ENCODE measurements at places on chromosomes 16 and 17.

DNA sequence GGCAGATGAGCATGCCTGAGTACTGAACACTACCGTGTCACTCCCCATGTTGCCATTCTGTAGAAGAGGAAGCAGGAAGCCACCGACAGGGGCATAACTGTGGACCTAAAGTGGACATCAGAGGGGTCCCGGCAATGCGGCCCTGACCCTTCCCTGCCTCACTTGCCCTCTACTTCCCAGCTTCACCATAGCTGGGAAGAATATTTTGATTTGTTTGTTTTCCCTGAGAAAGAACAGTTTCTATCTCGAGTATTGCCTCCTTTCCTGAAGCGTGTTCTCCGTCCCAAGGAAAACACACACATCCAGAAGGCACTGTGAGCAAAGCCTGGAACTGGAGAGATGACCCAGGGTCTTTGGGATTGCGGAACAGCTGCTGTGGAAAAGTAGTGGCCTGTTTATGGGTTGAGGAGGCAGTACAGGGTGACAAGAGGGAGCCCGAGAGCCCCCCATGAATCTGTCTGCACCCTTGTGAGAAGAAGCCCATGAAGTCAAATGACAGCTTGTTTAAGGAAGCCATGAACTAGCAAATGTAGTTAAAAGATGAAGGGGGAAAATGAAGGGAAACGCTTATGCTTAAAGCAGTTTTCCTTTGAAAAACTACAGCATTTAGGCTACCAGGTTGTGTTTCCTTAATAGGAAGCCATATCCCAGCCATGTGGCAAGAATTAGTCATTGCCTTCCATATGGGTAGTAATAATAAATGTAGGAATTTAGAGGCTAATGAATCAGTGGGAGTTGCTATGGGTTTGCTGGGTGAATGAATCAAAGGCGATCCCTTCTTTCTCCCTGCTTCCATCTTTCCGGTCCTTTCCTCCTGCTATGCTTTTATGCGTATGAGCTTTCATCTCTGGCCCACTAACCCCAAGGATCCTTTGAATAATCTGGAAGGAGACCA, 90.0 kb upstream of the TBX2 start:
- no peak for DNase-seq
- no peaks in the 10 kb centered on the region for H3K36me3 ChIP-seq
- H3K4me1 ChIP-seq = peaks cover 62% of the 10 kb centered on the region
- H3K4me3 ChIP-seq = no peak overlapping the region

GRCh38 chr16:11296706-11297491, 15.8 kb upstream of the PRM1 start:
- peak overlapping the region; percentile 82 for H3K27ac ChIP-seq
- peaks cover 27% of the 10 kb centered on the region for H3K4me1 ChIP-seq
- no peak for DNase-seq
- H3K4me3 ChIP-seq = no peak overlapping the region
- H3K27me3 ChIP-seq = no peaks in the 10 kb centered on the region

GRCh38 chr17:55527540-55528118, 16.4 kb upstream of the SMIM36 start:
- no peaks in the 10 kb centered on the region for H3K36me3 ChIP-seq
- peaks cover 4% of the 10 kb centered on the region for H3K27me3 ChIP-seq
- H3K27ac ChIP-seq = no peak overlapping the region
- H3K4me1 ChIP-seq = peaks cover 19% of the 10 kb centered on the region
- peak; percentile 42 for DNase-seq
- no peak overlapping the region for H3K4me3 ChIP-seq

GRCh38 chr16:15509593-15510535, 75.5 kb downstream of the BMERB1 start:
- no peak for DNase-seq
- H3K27ac ChIP-seq = no peak overlapping the region
- no peak overlapping the region for H3K4me3 ChIP-seq

- peaks cover 34% of the 10 kb centered on the region for H3K27me3 ChIP-seq
- no peaks in the 10 kb centered on the region for H3K4me1 ChIP-seq
- no peak within 1 kb of the TSS for H3K27ac ChIP-seq
- DNase-seq = no peak
- H3K4me3 ChIP-seq = no peak within 1 kb of the TSS
Observed at GRCh38 chr17:8867361-8867981, at the start of gene PIK3R6. Gene PIK3R6 (minus strand): TSS chr17:8867674. CDS start chr17:8849794, 17,880 bp downstream.

- H3K27me3 ChIP-seq = no peaks in the 10 kb centered on the region
- no peak for DNase-seq
- H3K4me3 ChIP-seq = no peak overlapping the region
- no peak overlapping the region for H3K27ac ChIP-seq
- peaks cover 12% of the 10 kb centered on the region for H3K4me1 ChIP-seq
Observed at GRCh38 chr16:57791893-57792461, 10.3 kb downstream of the KIFC3 start.

GRCh38 chr16:8258523-8258922, 331.8 kb downstream of the TMEM114 start:
- H3K27ac ChIP-seq = no peak overlapping the region
- H3K27me3 ChIP-seq = peaks cover 15% of the 10 kb centered on the region
- H3K4me1 ChIP-seq = no peaks in the 10 kb centered on the region
- DNase-seq = no peak
- H3K4me3 ChIP-seq = no peak overlapping the region
- no peaks in the 10 kb centered on the region for H3K36me3 ChIP-seq

DNA sequence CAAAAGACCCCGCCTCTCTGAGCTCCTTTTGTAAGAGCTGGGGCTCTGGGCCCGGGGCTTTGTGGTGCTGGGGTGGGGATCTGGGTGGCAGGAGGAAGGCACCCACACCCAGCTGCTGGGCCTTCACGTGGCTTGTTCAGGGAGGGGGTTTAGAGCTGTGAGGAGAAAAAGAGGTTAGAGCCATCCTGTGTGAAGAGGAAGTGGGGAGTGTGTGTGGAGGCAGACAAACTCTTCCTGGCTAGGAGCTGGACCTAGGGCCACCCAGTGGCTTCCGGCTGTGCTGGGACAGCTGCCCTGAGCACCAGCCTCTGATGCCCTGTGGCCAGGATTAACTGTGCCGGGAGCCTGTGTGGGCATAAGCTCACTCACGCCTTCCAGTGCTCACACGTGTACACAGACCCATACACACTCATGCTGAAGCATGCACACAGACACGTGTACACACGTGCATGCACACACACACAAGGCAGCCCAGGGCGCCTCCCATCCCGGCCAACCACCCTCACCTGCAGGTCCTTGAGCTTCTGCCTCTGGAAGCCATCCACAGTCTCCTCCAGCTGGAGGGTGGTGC, 7.4 kb downstream of the CIBAR2 start:
- H3K36me3 ChIP-seq = no peaks in the 10 kb centered on the region
- no peak for DNase-seq
- H3K4me3 ChIP-seq = no peak overlapping the region

DNA sequence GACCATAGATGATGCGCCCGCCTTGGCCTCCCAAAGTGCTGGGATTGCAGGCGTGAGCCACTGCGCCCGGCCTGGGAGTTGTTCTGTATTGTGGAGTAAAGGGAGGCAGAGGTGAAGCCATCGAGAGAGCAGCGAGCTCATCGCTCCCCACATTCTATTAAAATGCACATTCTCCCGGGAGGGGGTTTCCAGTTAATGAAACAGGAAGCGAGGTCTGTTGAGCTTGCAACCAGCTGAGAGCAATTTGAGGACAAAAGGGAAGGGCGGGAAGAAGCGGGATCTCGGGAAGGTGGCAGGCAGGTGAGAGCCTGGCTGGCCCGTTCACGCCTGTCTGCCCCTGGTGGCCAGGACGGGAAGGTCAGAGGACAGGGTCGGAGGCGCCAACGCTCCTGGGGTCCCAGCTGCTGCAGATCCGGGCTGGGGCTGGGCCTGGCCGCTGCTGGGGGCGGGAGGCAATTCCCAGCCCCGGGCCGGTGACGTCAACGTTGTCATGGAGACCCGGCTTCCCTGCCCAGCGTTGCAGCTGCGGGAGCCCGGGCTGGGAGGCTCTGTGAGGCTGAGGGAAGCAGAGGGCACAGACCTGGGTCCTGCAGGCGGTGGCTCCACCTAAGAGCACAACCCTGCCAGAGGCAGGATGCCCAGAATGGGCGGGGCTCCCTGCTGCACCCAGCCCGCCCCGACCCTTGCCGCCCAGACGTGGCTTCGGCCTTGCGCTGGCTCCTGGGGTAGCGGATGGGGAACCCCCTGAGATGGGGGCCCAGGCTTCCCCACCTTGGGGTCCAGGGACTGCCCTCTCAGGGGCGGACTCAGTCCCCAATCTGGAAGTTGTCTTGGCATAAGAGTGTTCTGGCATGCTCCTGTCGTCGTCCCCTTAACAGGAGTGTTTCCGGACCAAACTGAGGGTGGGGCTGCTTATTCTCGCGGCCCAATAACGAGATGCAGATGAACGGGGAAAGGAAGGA, 48.7 kb upstream of the PLCG2 start:
- H3K4me3 ChIP-seq = peak overlapping the region; percentile 74
- no peaks in the 10 kb centered on the region for H3K27me3 ChIP-seq
- peak overlapping the region; percentile 91 for H3K27ac ChIP-seq
- H3K36me3 ChIP-seq = no peaks in the 10 kb centered on the region
- DNase-seq = peak; percentile 86
- peaks cover 20% of the 10 kb centered on the region for H3K4me1 ChIP-seq

GRCh38 chr16:649631-650030, 466 bp downstream of the WDR90 start:
- no peak overlapping the region for H3K27ac ChIP-seq
- H3K36me3 ChIP-seq = no peaks in the 10 kb centered on the region
- H3K4me3 ChIP-seq = peak overlapping the region; percentile 71

GRCh38 chr17:57561072-57561861, 183.8 kb downstream of the CCDC182 start:
- H3K36me3 ChIP-seq = peaks cover 2% of the 10 kb centered on the region
- H3K4me1 ChIP-seq = peaks cover 36% of the 10 kb centered on the region
- no peak for DNase-seq
- H3K4me3 ChIP-seq = no peak overlapping the region
- no peak overlapping the region for H3K27ac ChIP-seq
- H3K27me3 ChIP-seq = no peaks in the 10 kb centered on the region

DNA sequence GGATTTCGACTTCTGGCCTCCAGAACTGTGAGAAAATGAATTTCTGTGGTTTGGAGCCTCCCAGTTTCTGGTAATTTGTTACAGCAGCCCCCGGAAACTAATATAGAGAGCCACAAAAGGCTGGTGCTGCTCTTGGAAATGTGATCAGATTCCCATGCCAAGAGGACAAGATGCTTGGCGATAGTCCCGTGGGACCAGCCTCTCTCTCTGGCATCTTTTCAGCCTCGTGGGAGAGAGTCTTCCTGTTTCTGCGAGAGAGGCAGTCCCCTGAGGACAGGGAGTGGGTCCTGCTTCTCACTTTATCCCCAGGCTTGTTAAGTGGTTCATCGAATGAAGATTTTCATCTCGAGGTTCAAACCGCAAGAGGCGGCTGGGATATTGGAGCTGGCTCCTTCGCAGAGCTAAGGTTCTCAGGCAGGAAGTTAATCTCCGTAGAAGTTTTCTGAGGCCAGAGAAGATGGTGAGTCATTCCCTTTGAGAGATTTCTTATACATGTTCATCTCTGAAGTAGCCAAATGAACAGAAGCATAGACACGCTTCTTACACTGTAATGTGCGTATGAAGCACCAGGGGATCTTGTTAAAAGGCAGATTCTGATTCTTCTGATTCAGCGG, 211.6 kb upstream of the SDK2 start:
- H3K27ac ChIP-seq = no peak overlapping the region
- no peaks in the 10 kb centered on the region for H3K4me1 ChIP-seq

GRCh38 chr17:66185862-66186261, 6.1 kb downstream of the CEP112 start:
- H3K27me3 ChIP-seq = no peaks in the 10 kb centered on the region
- peaks cover 4% of the 10 kb centered on the region for H3K4me1 ChIP-seq
- peaks cover 15% of the 10 kb centered on the region for H3K36me3 ChIP-seq
- no peak for DNase-seq
- H3K4me3 ChIP-seq = no peak overlapping the region

DNA sequence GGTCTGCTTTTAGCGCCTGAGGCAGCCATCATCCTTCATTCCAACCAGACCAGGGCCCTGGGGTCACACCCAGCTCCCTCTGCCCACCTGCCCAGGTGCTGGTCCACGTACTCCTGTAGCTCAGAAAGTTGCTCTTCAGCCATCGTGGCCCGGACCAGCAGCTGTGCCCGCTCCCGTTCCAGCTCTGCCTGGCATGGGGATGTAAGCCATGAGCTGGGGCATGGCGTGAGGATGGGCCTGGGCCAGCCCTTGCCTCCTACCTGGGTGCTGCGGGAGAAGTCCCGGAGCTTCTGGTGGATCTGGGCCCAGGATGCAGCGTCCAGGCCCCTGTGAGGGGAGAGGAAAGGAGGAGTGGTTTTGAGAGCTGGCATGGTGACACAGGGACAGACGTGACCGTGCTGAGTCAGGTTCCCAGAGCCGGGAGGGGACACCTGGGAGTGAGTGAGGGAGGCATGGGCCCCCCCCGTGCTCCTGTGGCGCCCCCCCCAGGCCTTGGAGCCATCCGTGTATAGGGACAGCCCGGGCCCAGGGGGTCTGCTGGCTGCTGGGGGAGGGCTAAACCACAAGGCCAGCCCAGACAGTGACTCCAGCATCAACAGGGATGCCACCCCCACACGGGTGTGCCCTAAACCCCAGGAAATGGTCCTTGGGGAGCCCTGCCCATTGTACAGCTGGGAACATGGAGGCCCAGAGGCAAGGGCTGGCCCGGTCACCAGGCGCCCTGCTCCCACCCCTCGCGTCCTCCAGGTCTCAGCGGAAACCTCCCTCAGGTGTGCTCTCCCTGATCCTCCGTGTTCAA, 2.1 kb downstream of the ANTKMT start:
- peak overlapping the region; percentile 26 for H3K4me3 ChIP-seq
- H3K27me3 ChIP-seq = peaks cover 16% of the 10 kb centered on the region
- no peaks in the 10 kb centered on the region for H3K36me3 ChIP-seq
- peaks cover 10% of the 10 kb centered on the region for H3K4me1 ChIP-seq
- H3K27ac ChIP-seq = no peak overlapping the region

DNA sequence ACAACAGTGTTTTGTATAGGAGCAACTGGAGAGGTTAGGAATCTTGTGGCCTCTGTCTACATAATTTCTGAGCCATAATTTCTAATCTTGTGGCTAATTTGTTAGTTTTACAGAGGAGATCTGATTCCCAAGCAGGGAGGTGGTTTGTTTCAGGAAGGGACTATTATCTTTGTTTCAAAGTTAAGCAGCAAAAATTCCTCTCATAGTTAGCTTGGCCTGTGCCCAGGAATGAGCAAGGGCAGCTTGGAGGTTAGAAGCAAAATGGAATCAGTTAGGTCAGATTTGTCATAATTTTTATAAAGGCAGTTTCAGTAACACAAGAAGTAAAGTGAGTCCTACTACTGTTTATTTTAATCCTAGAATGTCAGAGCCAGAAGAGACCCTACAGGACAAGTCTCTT, 2.0 kb upstream of the RDM1 start:
- peaks cover 28% of the 10 kb centered on the region for H3K4me1 ChIP-seq
- DNase-seq = no peak
- no peak overlapping the region for H3K4me3 ChIP-seq
- H3K27me3 ChIP-seq = no peaks in the 10 kb centered on the region

- no peaks in the 10 kb centered on the region for H3K36me3 ChIP-seq
- no peak for DNase-seq
- no peak overlapping the region for H3K27ac ChIP-seq
- H3K4me1 ChIP-seq = peaks cover 15% of the 10 kb centered on the region
- H3K27me3 ChIP-seq = no peaks in the 10 kb centered on the region
- H3K4me3 ChIP-seq = no peak overlapping the region
Observed at GRCh38 chr16:81940781-81941560, 70.3 kb downstream of the SDR42E1 start.

- no peak overlapping the region for H3K27ac ChIP-seq
- no peak for DNase-seq
- no peaks in the 10 kb centered on the region for H3K36me3 ChIP-seq
- H3K4me3 ChIP-seq = no peak overlapping the region
Observed at GRCh38 chr17:63946440-63947363, 14.6 kb upstream of the CD79B start.
